ENCODE measurements at places on chromosomes 6 and 20.

GRCh38 chr6:62764841-62765240, 446.4 kb upstream of the FKBP1C start:
- DNase-seq: no peak

- DNase-seq: no peak
These were observed 11.0 kb downstream of the ECT2L start for GRCh38 chr6:138806889-138807288.

GRCh38 chr6:31728767-31729514, at the start of gene DDAH2:
Gene DDAH2, minus strand, starts transcription at chr6:31729299. Its CDS starts 138 bp downstream, at chr6:31729161.
- DNase-seq: no peak

DNA sequence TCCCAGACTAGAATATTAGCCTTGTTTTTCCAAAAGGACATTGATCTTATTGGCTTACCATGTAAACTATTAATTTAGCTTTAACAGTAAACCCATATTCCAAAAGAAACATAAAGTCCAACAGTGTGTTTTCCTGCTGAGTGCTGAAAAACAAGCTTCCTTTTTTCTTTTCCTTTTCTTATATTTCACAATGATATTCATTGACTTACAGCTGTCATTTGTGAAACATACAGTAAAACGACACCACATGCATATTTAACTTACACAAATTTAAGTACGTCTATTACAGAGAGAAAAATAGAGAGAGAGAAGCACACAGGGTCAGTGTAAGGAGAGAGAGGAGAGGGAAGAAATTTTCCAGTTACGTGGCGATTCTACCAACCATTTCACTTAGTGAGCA, 543.9 kb upstream of the JARID2 start:
- DNase-seq: no peak

GRCh38 chr6:140660295-140660694, 1285.8 kb upstream of the CITED2 start:
- peak; percentile 52 for DNase-seq

DNA sequence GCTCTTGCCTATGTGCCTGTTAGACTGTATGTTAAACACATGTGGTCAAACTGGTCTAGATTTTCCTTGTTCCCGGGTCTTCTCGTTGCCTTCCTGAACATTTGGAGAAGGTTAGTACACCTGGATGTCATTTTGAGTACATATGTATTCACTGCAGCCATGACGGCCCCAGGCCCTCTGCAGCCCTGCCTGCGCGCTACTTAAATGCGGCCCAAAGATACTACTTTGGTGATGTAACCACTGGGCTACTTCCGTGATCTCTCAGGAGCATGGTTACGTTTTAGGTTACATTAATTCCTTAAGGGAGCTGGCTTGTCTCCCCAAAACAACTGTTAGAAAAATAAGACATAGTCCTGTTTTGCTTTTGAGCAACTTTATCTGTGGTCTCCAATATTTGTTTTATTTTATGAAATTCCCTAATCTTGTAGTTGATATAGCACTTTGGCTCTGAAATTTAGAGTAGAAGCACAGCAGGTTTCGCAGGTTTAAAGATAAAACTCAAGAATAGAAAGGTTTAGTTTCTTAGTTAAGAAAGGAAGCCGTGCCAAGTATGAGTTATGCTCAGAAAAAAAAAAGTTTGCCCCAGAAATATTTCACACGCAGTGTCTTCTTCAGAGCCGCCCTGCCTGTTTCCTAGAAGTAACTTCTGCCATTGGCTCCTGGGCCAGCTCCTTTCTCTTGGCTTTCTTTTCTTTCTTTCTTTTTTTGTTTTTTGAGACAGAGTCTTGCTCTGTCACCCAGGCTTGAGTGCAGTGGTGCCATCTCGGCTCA, 38.1 kb downstream of the TIAM2 start:
- no peak for DNase-seq

DNA sequence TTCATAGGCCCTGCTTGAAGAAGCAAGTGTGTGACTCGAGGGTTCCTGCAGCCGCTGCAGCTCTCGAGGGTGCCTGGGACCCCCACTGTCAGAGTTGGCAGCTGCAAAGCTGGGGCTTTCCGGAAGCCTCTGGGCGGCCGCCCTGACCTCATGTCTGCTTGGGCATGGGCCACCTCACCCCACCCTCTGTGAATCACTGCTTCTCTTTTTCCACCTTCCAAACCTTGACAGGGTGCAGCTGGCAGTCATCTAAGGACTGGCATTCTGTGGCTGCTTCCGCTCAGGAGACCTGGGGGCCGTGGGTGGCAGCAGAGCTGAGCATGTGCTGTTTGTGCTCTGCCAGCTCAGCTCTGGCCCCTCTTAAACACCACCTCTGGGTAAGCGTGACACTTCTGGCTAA, 32.0 kb downstream of the ERMARD start:
- no peak for DNase-seq

DNA sequence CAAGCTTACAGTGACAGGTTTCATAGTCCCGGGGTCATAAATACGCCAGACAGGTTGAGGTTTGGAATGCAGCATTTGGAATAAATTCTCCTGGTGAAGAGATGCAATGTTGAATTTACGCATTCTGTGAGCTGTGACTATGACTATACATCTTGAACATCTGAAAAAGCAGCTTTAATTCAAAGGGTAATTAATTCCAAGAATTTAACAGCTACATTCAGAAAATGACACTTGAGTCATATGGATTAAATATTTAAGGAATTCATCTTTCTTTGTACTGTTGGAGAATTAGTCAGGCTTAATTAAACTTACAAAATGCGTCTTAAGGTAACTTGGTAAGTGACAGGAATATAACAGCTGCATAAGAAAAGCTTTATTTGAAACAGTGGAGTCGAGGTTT, 74.7 kb downstream of the ESR1 start:
- no peak for DNase-seq

GRCh38 chr20:46545077-46545826, 5.2 kb downstream of the OCSTAMP start:
- DNase-seq: peak; percentile 26

DNA sequence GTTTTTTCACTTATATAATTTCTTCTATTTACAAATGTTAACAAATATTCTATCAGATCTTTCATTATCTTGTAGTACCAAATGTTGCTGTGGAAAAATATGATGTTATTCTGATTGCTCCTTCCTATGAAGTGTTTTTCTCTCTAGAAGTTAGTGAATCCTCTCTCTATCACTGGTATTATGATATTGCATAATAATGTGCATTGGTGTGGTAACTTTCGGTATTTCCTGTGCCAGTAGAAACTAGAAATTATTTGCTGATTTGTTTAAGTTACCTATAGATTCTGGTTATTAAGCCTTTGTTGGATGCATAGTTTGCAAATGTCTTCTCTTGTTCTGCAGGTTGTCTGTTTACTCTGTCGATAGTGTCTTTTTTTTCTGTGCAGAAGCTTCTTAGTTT, 342.5 kb downstream of the CENPW start:
- DNase-seq: no peak

GRCh38 chr6:24408719-24409410, 6.1 kb downstream of the MRS2 start:
- no peak for DNase-seq

GRCh38 chr6:23319582-23319981, 750.2 kb downstream of the HDGFL1 start:
- DNase-seq: no peak

GRCh38 chr6:13427801-13428582, 59.4 kb downstream of the GFOD1 start:
- DNase-seq: no peak

- DNase-seq: peak; percentile 22
These were observed 10.1 kb downstream of the EZR start for GRCh38 chr6:158808941-158809678.

DNA sequence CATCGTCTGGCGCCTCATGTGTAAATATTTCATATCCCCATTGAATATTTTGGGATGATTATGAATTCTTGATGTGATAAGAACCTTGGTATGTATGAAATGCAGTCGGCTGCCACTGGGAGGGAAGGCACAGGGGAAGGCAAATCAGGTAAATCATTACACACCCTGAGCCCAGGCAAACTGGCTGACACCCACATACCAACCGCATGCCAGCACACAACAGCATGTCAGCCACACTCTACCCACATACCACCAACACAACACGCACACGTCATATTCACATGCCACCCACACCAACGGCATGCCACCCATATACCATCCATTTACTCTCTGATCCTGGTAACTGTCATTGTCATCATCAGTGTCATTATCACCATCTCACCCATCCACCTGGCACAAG, 28.3 kb upstream of the MDGA1 start:
- no peak for DNase-seq

GRCh38 chr6:3321875-3322274, 63.1 kb downstream of the PSMG4 start:
- no peak for DNase-seq

DNA sequence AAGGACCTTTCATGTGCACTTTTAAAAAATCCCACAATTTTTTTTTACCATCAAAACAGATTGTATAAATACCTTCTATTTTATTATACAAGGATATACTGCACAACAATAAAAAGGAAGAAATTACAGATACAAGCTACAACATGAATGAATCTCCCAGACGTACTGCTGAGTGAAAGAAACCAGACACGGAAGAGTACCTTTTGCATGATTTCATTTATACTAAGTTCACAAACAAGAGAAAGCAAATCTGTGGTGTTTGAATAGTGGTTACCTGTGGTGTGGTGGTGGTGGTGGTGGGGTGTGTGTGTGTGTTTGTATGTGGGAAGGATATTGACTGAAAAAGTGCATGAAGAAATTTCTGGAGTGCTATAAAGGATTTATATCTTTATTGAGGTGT, 6.8 kb upstream of the PLCB4 start:
- no peak for DNase-seq

- DNase-seq: no peak
These were observed 25.4 kb downstream of the ZKSCAN8 start for GRCh38 chr6:28167068-28167467.

DNA sequence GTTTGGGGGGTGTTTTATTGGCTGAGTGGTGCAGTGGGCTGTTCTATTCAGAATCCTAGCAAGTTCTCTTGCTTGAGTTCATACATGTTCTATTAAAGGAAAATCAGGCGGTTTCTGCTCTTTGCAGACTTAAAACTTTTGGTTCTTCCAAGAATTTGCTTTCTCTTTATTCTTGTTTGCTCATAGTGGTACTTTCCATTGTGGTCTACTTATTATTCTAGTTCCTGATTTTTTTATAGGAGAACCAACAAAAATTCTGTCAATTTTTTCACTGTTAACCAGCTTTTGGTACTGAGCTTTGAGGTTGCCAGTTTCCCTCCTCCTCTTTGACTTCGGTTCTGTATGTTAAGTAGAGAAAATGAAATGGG, 6.7 kb downstream of the AFDN start:
- DNase-seq: peak; percentile 10

- no peak for DNase-seq
These were observed 102.1 kb downstream of the DTNBP1 start for GRCh38 chr6:15560713-15561112.

GRCh38 chr6:14950103-14950969, 295.5 kb upstream of the JARID2 start:
- peak; percentile 55 for DNase-seq

- no peak for DNase-seq
These were observed 23.9 kb downstream of the SERPINB6 start for GRCh38 chr6:2947445-2947844.

DNA sequence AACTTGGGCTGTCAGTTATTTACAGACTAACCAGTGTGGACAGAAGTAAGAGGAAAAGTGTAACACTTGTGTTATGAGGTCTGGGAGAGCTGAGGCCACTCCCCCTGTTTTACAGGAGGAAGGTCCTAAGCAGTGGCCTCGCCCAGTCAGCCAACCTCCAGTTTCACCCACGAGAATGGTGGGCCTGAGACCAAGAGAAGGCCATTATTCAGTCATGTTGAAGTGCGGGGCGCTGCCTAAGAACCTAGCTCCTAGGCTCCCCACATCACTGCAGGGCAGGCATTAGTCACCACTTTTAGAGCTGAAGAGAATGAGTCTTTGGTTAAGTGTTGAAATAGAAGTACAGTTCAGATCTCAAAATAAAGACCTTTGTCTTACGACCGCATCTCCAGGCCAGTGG, 27.9 kb downstream of the CDYL start:
- no peak for DNase-seq

GRCh38 chr6:41599852-41600445, 38.3 kb upstream of the MDFI start:
- DNase-seq: no peak
